ENCODE measurements at places on chromosomes 2 and 18. TPM values are rescaled to one million over a fixed set of nuclear protein-coding genes. Genes with fewer than 3 reads are reported as not detected.

Gene GCKR
- polyA plus RNA-seq = not detected

Gene CNTNAP5
- 0.17 TPM for polyA plus RNA-seq

Gene CREG2
- 2.5 TPM for polyA plus RNA-seq

- no peak for DNase-seq
These were observed 28.9 kb upstream of the C2orf15 start for GRCh38 chr2:99112617-99113016.

DNA sequence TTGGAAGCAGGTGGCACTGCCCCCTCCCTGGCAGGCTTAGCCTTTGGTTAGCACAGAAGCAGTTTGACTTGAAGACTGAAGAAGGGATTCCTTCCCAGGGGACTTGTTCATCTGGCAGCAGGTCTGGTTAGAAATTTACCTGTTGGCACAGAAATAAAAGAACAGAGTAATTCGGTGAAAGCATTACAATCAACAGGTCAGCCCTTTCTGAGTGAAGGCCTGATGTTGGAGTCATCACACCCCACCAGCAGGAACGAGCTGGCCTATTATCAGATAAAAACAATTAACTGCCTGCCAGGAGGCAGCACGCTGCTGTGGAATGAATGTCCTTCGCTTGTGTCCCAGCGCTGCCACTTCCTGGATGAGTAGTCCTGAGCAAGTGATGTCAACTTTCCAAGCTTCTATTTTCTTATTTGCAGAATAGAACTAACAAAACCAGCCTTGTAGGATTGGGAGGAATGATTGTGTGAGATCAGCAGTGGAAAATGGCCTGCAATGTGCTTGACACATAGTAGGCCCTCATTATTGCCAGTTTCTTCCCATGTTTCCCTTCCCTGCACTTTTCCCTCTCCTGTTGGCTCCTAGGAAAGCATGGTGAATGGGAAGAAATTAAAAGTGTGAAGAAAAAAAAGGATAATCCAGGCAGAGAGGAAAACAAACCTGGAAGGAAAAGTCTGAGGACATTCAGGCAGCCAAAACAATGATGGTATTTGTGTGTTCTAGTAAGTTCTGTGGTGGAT lies 29.0 kb downstream of the LGALSL start:
- DNase-seq = no peak

Gene BOLL
- polyA plus RNA-seq = 2.0 TPM

- no peak for DNase-seq
These were observed 10.1 kb downstream of the TBC1D8 start for GRCh38 chr2:101140978-101141655.

- DNase-seq = no peak
These were observed 49.4 kb downstream of the NBAS start for GRCh38 chr2:15511686-15512085.

Gene SLC1A4
- 13.8 TPM for polyA plus RNA-seq

DNA sequence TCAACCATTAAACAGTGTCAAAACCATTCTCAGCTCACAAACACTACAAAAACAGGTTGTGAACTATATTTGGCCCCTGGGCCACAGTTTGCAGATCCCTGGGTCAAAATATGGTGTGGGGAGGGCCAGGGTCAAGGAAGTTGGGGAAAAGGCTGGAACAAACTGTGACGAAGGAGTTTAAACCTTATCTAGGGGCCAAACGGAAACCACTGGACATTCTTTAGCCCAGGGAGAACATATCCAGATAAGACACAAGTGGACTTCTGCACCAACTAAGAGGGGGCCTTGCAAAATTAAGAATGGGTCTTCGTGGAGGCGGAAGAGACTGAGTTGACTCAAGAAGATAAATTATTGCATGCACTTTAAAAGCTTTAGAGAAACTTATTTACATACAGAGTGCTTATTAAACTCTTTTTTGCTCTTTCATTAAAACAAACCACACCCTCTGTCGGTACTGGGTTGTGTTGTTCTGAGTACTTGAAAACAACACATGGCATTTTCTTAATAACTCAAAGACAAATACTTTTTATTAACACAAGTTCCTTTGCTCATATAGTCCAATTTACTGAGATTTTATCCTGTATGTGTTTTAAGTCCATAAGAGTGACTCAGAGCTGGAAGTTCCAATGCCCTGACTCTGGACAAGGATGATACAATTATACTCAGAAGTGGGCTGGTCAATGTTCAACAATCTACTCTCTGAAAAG lies 5.3 kb upstream of the ASAP2 start:
- DNase-seq = no peak

DNA sequence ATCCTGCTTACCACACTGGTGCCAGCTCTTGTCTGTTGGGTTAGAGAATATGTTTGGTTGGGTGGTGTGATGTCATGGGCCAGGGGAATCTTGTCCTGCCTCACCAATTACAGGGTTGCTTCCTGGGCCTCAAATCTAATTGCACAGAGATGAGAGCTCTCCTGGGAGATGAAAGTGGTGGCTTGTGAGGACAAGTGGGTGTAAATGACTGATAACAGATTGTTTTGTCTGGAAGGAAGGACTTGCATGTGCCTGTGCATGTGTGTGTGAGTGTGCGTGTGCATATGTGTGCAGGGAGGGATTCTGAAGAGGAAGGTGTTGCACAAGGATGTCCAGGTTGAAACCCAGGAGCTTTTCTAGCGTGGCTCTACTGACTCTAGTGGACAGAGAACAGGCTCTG lies 271.9 kb downstream of the LOXHD1 start:
- no peak for DNase-seq

DNA sequence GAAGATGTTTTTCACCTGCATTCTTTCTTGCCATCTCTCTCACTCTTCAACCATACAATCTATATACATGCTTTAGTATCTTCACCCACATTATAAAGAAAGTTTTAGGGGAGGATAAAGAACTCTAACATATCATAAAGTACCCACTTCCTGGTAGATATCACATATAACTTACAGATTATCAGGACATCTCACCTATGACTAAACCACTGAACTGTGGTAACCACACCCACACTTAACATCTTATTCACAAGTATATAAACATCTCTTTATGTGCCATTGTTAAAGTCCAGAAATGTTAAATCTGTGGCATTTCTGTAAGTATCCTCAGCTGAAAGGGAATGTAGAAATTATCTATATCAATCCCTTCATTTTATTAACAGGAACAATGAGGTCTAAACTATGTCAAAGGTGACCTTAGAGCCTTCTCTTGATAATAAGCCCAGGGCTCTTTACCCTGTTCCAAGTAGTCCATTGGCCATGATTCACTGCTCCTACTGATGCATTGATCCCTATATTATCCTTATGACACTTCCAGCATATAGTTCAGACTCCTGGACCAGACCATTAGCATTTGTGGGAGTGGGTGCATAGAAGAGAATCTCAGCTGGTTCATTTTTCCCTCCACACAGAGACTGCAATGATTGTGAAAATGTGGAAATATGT lies 182.4 kb downstream of the SUCLG1 start:
- DNase-seq = no peak

Data from muscle of back (tissue), 13 donors.